ENCODE measurements at places on chromosomes 5 and 9. TPM values are rescaled to one million over a fixed set of nuclear protein-coding genes. Genes with fewer than 3 reads are reported as not detected.

DNA sequence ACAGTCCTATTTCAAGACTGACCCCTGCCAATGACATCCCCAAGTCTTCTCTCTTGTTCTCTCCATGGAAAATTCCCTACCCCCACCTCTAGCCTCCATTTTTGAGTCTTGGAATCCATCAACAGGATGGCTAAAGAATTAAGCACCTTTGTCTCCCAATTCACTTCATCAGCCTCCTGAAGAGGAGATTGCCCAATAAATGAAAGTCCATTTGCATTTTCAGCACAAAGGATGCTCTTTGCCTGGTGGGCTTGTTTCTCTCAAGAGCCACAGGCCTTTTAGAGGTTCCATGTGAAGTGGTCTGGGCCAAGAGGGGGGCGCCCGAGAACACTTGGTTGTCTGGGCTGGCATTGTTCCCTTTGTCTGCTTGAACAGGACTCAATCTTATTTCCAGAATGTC, 12.6 kb downstream of the HSD17B3 start:
- no peak for DNase-seq

DNA sequence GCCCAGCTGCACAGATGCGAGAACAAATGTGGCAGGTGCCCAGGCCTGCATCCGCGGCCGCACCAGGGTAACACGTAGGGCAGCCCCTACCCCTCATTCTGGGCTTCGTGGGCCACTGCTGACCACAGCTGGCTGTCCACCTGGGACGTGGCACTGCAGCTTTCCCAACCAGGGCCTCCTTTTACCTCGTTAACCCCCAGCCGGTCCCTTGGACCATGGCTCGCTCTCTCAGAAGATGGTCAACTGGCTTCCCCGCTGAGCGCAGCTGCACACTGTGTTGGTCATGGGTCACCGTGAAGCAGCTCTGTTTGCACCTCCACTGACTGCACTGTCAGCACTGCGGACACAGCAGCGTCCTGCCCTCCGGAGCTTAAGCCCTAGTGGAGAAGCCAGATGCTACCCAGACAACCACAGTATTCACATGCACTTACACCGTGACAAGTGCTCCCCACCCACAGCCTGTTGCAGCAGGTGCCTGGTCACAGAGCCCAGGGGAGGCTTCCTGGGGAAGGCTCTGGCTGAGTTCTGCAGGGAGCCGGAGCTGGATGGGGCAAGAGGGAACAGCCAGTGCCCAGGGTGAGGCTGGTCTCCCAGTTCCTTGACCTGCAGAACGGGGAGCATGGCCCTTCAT, 10.5 kb upstream of the PLEKHG4B start:
- DNase-seq: no peak

- no peak for DNase-seq
Observed at GRCh38 chr5:67181648-67182221, 14.9 kb downstream of the CD180 start.

INVS gene
- total RNA-seq: 17.3 TPM

SPATA31C1 gene
- total RNA-seq: not detected

DNA sequence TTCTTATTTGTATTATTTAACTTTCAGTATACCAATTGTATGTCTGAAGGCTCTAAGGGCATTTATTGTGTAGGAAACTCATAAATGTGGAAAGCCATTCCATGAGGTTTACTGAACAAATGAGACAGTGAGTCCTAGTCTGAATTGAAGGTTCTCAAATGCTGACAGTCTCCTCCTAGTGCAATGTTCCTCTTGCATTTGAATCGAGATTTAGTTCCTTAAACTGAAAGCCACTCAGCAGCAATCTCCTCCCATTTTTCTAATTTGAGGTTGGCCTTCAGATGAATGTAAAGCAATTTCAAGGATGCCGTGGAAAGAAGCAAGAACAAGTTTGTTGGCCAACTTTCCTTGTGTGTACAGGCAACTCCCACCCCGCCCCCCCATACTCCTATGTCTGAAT, 493.2 kb upstream of the KLF4 start:
- DNase-seq: no peak

DNA sequence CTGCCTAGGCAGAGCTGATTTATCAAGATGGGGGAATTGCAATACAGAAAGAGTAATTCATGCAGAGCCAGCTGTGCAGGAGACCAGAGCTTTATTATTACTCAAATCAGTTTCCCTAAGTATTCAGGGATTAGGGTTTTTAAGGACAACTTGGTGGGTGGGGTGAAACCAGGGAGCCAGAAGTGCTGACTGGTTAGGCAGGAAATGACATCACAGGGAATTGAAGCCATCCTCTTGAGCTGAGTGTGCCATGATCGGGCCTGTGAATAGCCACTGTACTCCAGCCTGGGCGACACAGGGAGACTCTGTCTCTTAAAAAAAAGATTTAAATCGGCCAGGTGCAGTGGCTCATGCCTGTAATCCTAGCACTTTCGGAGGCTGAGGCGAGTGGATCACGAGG, 45.3 kb upstream of the CDK5RAP2 start:
- peak; percentile 51 for DNase-seq

- DNase-seq: no peak
Observed at GRCh38 chr5:143648696-143649095, 163.3 kb upstream of the HMHB1 start.

SLC23A1 gene
- total RNA-seq: not detected

- no peak for DNase-seq
Observed at GRCh38 chr5:132295505-132296411, 1.6 kb downstream of the SLC22A4 start.

DNA sequence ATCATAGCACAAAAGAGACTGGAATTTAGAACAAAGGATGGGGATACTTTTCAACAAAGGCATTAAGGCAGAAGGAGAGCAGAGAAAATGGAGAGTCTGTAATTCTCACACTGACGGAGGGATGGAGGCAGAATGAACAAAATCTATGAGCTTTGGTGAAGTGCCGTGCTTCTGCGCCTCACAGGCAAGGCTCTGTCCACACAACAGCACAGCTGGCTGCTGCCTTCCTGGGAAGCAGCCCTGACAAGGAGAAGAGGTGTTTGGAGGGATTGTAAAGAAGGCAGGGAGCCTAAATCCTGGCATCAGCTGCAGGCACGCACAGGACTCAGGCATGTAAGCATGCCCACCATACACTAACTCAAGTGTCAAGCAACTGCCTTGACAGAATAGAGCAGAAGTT, 485.2 kb upstream of the KIF2A start:
- DNase-seq: no peak

GRCh38 chr5:69312459-69313160, 20.0 kb downstream of the CCDC125 start:
- DNase-seq: no peak

GRCh38 chr5:136703706-136704105, 338.4 kb upstream of the TRPC7 start:
- DNase-seq: peak; percentile 13

PCDHGC3 gene
- total RNA-seq: 36.5 TPM

GRCh38 chr9:8223861-8224260, 424.3 kb upstream of the DMAC1 start:
- DNase-seq: no peak

OBP2B gene
- not detected for total RNA-seq

DNA sequence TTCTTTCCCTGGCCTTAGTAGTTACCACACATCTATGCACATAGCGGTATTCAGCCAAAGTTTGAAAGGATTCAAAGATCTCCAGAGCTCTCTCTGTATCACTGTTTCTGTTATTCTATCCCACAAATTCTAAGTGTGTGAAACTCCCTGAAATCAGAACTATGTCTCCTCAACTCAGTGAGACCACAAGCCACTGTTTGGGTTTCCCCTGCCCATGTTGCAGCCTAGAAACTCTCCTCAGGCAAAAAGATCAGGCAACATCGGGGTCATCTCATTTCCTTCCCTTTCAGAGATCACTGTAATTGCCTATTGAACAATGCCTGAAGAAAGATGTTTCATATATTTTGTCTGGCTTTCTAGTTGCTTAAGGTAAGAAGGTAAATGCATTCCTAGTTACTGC, 135.6 kb downstream of the TMC1 start:
- no peak for DNase-seq

PRDM9 gene
- total RNA-seq: not detected

PCDHB15 gene
- 0.10 TPM for total RNA-seq

DNA sequence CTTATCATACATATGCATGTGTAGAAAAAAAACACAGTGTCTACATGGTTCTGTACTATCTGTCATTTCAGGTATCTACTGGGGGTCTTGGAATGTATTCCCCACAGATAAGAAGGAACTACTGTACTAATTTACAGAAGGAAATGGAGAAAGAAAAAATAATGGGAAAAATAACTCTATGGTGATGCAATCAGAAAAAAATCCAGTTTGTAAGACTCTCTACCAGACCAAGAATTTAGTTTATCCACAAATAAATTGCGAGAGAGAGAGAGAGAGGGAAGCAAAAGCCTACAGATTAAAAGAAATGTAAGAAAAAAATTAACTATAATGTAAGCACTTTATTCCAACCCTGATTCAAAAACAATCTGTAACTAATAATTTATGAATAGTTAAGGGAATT, 708.6 kb upstream of the ZNF608 start:
- DNase-seq: no peak

DNA sequence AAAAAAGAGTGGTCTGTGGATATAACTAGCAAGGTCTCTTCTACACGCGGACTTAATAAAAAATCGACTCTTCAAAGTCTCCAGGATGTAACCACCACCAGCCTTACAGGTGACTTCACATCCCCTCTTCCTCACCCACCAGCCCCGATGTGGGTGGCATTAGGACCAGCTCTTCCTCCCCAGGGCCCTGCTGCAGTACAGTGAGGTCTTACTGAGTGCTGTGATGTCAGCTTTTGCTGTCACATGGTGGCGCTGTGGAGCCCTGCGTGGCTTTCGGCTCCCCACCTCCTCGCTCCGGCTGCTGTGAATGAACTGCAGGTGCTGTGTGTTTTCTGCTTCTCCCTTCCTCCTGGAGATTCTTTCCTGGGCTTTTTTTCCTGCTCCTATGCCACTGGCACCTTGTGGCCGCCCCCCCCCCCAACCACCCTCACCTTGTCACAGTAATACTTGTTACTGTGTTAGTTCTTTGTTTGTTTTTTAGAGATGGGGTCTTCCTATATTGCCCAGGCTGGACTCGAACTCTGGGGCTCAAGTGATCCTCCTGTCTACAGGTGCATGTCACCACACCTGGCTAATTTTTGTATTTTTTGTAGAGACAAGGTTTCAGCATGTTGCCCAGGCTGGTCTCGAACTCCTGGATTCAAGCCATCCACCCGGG, 15.8 kb upstream of the RAPGEF1 start:
- peak; percentile 76 for DNase-seq

BTNL8 gene
- 0.18 TPM for total RNA-seq

DNA sequence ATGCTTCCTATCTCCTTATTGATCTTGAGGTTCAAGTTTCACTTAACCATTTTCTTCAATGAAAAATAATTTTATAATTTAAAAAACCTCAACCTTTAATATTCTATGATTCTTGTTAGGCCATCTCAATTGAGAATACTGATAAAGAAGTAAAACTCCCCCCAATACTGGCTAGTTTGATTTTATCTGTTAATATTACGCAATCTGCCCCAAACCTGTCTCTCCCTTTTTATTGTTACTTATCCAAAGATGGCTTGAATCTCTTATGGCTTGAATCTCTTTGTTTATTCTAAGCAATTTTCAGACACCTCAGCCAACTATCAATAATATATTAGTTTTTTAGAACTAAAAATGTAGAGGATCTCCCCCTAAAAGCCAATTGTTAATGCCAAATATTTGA, 4.1 kb upstream of the PCDHAC2 start:
- no peak for DNase-seq

DNA sequence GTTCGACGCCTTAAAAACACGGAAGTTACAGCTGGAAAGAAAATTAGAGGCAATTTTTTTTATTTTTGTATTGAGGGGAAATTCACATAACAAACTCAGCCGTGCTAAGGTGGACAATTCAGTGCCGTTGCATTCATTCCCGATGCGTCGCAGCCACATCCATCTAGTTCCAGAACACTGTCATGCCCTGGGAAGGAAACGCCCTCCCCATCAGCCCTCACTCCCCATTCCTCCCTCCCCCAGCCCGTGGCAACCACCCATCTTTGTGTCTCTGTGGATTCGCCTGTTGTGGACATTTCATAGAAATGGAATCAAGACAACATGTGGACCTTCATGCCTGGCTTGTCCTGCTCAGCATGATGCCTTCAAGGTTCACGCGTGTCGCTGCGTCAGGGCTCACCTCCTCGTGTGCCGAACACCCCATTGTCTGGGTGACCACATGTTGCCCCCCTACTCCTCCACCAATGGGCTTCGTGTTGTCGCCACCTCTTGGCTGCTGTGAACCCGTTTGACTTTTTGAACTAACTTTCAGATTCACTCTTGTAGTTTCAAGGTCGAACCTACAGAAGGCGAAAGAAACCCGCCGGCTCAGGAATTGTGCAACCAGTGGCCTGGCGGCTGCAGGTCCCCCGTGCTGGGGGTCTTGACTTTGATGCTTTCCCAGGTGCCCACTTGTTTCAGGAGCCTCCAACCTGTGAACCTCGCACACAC, 17.4 kb upstream of the CAMSAP1 start:
- no peak for DNase-seq

GRCh38 chr5:16883176-16883575, 52.9 kb downstream of the MYO10 start:
- DNase-seq: no peak

- DNase-seq: peak; percentile 2
Observed at GRCh38 chr5:110321117-110321516, 405.4 kb downstream of the TMEM232 start.

- DNase-seq: no peak
Observed at GRCh38 chr5:44675296-44675695, 133.5 kb upstream of the MRPS30 start.

GRCh38 chr5:132500931-132501628, 10.5 kb upstream of the IRF1 start:
- peak; percentile 53 for DNase-seq

GRCh38 chr5:128920345-128921215, 44.7 kb upstream of the SLC27A6 start:
- peak; percentile 81 for DNase-seq

CYSRT1 gene
- 1.4 TPM for total RNA-seq

DNA sequence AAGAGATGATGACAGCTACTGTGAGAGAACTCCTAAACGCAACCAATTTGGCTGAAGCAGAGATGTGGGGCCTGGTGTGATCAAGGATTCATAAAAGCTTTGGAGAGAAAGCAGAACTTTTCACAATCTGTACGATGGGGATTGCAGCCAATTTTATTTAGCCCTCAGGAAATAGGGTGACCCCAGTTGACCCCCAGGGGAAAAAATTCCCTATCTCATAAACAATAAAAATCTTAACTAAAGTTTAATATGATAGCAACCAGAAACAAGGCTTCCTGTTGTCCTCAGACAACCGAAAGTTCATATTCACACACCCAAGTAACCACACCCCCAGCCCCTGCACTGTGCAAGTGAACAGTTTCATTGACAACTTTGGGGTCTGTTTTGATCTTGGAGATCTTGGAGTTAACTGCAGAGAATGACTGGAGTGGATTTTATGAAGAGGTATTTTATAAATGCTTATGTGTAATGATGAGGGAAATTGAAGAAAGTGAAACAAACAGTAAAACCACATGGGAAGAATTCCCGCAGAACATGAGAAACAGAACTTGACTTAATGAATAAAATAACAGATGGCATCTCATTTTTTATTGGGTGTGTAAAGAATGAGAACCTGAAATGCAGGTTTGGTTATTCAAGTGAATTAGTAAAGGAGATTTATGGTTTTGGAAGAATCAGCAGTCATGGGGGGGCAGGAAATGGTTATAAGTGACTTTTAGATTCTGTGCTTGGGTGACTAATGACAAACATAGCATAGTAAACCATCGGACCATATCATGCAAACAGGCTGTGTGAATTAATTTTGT, 94.5 kb downstream of the PDE4D start:
- DNase-seq: peak; percentile 50
